ENCODE measurements at places on chromosomes 6 and 20.

GRCh38 chr6:115060581-115060980 lies 717.8 kb upstream of the HS3ST5 start:
- no peak for DNase-seq

DNA sequence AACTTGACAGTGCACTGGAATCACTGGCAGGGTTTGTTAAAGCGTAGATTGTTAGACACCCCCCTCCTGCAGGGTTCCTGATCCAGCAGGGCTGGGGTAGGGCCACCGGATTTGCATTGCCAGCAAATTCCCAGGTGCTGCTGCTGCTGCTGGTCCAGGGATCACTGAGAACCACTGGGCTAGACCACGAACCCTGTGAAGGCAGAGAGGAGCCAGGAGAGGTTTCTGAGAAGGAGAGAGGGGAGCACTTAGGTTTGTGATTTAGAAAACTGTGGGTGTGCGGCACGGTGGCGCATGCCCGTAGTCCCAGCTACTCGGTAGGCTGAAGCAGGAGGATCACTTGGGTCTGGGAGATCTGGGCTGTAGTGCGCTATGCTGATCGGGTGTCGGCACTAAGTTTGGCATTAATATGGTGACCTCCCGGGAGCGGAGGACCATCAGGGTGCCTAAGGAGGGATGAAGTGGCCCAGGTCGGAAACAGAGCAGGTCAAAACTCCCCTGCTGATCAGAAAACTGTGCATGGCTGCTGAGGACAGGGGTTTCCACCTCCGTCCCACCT lies 53.6 kb upstream of the FAM83D start:
- DNase-seq, result no peak

DNA sequence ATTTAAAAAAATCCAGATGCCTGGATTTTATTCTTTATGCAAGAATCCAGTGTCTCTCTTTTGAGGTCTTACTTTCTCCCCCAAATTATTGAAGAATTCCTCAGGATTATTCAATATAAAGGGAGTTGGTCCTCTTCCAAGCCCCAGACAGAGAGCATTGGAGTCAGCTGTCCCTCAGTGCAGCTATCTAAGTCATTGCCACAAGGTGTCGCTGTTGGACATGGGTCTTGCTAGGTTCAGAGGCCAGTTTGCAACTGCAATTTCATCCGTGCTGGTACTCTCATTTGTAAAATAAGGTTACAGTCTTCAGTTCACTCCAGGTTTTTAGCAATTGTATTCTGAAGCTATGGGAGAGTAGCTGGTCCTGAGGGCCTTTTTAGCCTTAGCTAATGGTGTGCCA lies 27.8 kb downstream of the CCN2 start:
- DNase-seq, result peak; percentile 21

GRCh38 chr20:44394452-44394701 lies 38.9 kb downstream of the HNF4A start:
- no peak for DNase-seq

GRCh38 chr6:98842342-98843180 lies 8.2 kb downstream of the POU3F2 start:
- no peak for DNase-seq

DNA sequence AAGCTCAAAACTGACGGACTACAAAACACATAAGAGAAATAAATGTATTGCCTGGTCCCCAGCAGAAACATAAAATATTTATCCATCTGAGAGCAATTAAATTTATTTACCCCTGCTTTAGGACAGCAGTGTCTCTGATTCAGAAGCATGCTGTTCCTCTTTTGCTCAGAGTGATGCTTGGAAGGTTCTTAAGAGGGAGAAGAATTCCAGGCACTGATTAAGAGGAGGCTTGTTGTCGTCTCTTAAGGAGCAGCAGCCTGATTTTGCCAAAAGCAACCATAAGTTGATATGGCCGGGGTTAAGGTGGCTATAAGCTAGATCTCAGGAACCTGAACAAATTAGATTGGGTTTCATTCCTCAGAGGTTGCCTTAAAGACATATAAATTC lies 25.8 kb downstream of the CAP2 start:
- no peak for DNase-seq

- no peak for DNase-seq
Measured at GRCh38 chr6:167703781-167704180, 122.9 kb upstream of the AFDN start.

DNA sequence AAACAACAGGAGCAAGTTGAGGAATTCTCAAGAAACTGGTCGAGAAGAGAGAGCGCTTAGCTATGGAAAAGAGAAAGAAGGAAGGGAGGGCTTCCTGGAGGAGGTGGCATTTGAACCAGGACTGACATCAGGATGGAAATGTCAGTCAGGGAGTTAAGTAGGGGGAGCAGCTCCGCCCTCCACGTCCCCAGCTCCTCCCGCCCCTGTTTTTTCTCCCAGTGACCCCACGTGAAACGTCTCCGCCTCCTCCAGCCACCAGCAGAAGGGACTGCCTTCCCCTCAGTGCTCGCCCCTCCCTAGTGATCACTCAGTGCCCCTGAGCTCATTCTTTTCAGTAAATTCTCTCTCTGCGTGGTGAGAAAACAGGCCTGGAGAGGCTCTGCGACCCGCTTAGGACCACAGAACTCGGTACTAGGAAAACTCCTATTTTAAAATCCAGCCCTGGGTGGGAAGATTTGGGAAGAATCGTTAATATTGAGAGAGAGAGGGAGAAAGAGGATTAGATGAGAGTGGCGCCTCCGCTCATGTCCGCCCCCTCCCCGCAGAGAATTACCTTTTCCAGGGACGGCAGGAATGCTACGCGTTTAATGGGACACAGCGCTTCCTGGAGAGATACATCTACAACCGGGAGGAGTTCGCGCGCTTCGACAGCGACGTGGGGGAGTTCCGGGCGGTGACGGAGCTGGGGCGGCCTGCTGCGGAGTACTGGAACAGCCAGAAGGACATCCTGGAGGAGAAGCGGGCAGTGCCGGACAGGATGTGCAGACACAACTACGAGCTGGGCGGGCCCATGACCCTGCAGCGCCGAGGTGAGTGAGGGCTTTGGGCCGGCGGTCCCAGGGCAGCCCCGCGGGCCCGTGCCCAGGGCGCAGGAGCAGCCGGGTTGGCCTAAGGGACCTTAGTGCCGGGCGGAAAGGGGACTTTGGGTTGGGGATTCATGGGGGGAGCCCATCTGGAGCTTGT lies 4.6 kb downstream of the HLA-DPB1 start:
- no peak for DNase-seq

GRCh38 chr6:48101290-48101689 lies 9.7 kb downstream of the PTCHD4 start:
- DNase-seq, result no peak

GRCh38 chr20:1177680-1178079 lies 7.1 kb downstream of the TMEM74B start:
- no peak for DNase-seq

DNA sequence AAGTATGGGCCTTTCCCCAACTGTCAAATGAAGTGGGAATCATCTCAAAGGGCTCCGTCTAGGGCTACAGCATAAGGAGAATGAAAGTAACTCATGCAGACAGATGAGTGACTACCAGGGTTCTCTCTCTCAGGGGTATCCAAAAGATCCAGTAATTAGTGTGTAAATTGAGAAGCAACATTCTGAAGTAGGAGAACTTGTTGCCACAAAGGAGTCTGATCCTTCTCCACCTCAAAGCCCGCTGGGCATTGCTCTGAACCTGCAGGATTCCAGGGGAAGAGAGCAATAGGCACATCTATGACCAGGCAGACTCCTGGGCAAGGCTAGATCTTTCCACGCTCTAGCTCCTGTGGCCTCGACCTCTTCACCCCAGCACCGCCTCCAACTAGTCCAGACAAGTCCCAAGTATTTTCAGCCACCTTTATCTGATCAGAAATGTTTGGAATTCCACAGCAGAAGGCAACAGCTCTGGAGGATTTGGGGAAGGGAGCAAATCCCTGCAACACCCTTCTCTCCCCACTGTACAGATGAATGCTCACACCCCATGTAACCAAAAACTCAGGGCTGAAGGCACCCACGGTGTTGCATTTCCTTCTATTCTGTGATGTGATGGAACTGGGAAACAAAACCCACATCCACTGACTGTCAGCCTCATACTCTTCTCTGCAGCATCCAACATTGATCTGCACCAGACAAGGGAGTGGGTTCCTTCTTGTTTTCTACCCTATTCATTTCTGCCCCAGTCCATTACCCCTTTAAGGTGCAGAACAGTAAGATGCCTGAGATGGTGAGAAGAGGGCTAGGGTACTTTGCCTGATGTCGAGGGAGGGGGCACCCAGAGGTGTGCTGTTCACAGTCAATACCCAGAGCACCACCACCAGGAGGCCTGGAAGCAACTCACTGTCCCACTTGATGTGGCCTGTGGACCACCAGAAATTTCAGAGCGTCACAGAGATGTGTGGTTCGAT lies 41.0 kb downstream of the COX4I2 start:
- DNase-seq, result no peak

DNA sequence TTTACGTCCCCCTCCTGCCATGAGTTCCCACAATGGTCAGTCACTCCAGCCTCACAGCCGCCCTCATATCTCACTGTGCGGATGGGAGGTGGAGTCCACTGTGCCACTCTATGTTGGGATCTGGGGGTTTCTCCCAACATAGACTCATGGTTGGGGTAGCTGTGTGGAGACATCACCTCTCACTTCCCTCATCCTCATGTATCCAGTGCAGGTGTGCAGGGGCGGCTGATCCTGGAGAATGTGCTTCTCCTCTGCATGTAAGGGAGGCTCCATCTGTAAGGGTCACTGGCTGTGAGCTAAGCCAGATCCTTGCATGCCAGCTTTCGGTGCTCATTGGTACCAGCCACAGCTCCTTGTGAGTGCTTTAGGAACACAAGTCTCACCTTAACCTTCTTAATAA lies 400.8 kb downstream of the CDH26 start:
- DNase-seq, result no peak

DNA sequence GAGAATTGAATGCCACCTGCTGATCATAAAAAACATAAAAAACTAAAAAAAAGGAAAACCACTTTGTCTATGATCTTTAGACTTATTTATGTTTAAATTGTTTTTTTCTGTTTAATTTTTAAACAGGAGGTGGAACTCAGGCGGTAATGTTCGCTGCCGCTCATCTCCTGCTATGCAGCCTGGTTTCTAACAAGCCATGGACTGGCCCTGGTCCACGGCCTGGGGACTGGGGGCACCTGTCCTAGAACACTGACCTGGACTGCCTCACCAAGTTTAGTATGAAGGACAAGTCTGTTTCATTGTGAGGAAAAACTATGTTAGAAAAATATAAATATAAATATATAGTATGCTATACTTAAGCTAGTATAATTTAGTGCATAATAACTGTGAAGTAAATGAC lies 27.0 kb upstream of the IFNGR1 start:
- no peak for DNase-seq

GRCh38 chr6:108543175-108543940 lies 17.4 kb upstream of the FOXO3 start:
- no peak for DNase-seq

DNA sequence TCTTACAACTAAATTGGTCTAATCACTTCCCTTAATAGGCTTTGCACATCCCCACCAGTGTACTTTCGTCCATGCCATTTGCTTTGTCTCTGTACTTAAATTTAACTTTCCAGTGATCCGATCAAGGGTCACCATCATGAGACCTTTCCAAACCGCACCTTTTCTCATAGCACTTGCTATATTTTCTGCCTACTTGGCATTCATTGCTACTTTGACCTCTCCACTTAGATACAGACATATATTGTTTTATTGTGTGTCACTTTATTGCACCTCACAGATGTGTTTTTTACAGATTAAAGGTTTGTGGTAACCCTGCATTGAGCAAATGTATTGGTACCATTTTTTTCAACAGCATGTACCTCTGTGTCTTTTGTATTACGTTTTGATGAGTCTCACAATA lies 14.8 kb downstream of the SUMO4 start:
- no peak for DNase-seq

GRCh38 chr6:107509506-107509905 lies 19.6 kb downstream of the SOBP start:
- DNase-seq, result no peak

DNA sequence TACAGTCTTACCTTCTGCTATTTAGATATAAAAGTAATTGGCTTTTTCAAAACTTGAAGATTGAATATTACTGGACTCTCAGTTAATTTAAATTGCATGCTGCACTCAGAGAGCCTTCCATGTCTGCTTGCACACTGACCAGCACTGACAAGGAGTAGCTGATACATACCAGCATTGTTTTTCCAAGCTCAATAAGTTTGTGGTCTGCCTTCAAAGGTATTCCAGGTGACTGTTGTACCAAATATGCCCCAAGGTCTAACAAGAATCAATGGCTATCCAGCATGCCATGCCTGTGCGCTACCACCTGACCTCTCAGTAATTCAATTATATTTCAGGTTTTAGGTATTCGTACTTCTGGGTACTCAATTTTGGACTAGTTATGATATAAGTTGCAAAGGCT lies 30.0 kb downstream of the BEND6 start:
- no peak for DNase-seq

DNA sequence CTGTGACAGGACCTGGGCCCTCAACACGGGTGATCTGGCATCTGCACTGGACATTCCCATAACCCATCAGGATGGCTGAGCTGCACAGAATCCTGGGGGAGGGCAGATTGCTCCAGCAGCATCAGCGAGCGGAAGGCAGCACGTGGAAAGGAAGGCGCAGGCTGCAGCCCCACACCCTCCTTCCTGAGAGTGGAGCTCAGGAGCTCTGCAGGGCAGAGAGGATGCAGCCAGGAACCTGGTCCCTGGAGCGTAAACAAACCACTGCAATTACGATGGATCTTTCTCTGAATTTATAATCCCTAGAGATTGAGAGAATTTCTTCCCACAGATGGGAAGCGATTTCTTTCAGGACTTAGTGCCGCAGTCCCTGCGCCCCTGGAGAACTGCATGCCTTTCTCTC lies 39.7 kb upstream of the EMILIN3 start:
- DNase-seq, result no peak

GRCh38 chr6:51199105-51199552 lies 380.5 kb downstream of the TFAP2B start:
- no peak for DNase-seq

GRCh38 chr20:2005831-2006426 lies 12.1 kb upstream of the PDYN start:
- no peak for DNase-seq

DNA sequence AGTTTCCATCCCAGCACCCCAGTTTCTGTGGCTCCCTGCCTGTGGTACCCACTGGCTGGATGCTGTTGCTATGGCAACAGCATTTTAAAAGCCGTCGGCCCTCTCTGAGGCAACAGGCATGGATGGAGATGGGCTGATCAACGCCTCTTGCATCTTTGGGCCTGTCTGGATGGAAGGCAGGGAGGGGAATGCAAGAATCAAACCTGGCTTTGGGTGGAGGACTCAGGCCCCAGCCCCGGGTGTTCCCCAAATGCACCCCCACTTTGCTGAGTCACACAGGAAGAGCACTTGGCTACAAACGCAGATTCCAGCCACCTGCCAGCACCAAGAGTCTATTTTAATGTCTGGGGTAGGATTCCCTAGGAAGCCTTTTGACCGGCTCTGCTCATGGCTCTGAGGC lies 45.7 kb upstream of the TGM2 start:
- DNase-seq, result no peak

DNA sequence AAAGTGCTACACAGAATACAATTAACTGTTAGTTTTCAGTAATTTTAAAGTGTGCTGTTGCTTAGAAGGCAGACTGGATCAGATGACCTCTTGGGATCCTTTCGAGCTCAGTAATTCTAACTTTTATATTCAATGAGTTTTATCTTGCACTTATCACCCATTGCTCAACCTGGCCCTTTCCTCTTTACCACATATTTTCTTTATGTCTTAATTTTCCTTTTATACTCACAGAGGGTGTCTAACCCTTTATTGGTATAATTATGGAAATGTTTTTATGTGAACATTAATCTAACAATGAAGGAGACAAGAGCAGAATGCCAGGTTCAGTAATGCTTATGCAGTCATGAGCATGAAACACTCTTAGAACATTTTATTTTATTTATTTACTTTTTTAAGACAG lies 39.7 kb upstream of the CARMIL1 start:
- DNase-seq, result no peak

- DNase-seq, result no peak
Measured at GRCh38 chr6:75397656-75398465, 95.7 kb downstream of the FILIP1 start.
